ENCODE measurements at places on chromosomes 6 and 20.

GRCh38 chr6:168367285-168367751 lies 47.7 kb upstream of the DACT2 start:
- DNase-seq = no peak

DNA sequence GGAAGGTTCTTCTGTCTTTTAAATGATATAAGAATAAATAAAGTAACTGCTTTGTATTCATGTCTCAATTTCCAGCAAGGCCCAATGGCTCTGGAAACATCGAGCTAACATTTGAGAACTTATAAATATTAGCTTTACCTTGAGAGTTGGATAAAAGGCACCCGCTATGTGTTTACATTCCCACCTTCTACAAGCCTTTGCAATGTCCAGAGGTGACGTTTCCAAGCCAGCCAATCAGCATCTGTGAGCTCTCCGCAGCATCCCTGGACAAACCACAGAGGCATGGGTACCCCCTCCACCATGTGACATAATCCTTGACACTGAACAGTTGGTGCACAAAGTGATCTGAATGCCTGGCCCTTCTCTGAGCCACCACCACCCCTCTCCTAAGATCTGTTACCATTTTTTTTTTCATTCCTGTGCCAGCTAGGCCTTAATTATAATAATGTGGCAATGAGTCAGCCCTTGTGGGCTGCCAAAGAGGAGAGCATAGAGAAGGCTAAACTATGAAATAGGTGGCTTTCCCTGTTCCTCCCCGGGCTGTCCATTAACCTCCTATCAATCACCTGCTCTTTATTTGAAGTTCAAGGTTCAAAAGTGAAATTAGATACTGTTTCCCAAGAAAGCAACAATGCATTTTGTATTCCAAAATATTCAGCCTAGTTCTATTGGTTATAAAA lies 4.1 kb downstream of the CBLN4 start:
- no peak for DNase-seq

GRCh38 chr6:46832816-46833215 lies 39.6 kb downstream of the MEP1A start:
- no peak for DNase-seq

- no peak for DNase-seq
These were observed 28.2 kb upstream of the ELMO2 start for GRCh38 chr20:46434597-46434996.

GRCh38 chr6:80437221-80437620 lies 330.8 kb downstream of the BCKDHB start:
- DNase-seq = no peak

GRCh38 chr20:58898629-58899408 lies 46.3 kb downstream of the GNAS start:
- DNase-seq = no peak

DNA sequence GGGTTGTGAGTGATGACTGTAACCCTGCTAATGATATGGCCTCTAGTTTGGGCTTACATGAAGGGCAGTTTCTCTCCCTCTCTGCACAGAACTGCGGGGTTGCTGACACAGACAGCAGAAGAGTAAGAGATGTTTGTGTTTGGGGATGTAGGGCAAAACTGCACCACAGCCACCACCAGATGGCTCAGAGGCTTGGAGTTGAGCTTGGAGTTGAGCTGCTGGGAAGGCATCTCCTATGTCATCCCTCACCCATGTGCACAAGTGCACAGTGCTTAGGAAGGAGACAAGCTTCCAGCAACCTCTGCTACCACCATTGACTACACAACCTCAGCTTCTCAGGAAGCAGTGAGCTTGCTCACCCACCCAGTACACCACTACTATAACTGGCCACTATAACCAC lies 303.9 kb upstream of the DEFB112 start:
- no peak for DNase-seq

DNA sequence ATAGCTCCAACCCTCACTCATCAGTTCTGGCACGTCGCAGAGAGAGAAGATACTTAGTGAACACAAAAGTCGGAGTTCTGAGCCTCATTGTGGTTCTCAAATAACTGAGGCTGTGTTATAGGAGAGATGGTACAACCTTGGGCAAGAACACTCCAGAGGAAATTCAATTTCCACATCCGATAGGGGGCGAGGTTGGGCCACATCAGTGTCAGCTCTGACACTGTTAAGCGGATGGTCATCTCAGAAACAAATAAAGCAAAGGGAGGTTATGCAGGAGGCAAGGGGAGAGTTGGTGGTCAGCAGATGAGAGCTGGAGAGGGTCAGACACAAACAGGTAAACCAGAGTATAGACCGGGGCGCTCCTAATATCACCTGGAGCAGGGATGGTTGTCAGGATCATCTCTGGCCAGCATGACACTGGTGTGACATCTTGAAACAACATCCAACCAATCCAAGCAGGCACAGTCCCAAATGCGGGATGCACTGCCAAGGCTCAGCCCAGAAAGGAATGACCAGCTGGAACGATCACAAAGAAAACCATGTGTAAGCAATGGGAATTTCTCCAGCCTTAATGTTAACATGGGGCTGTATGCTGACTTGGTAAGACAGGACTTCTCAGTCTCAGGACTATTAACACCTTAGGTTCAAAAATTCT lies 331.8 kb downstream of the HACE1 start:
- DNase-seq = no peak

DNA sequence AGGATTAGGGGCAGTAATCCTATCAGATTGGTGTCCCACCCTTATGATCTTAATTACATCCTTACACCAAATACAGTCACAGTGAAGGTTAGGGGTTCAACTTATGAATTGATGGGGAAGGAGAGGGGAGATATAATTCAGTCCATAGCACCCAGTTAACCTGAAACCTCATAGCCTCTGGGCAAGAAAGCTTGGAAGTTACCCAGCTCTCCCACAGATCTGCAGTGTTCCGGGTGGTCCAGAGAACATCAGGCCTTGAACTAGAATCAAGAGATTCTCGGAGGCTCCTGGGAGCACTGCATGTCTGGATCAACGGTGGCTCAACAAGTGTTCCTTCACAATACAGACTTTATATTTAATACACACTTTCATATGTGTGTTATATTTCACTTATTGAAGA lies 392.6 kb upstream of the MARCKS start:
- DNase-seq = no peak

GRCh38 chr20:7841971-7842310 lies 98.3 kb downstream of the HAO1 start:
- no peak for DNase-seq

Measured in stimulated activated CD4-positive, alpha-beta T cell treated with anti-CD3 and anti-CD28 coated beads, Interleukin-1b, Interleukin-23, amount 100 ng/mL, for 24 hours (primary cell).